ENCODE measurements at places on chromosomes 16 and 17.

- DNase-seq, result peak; percentile 93
Measured at GRCh38 chr17:21275579-21276263, 8.8 kb upstream of the MAP2K3 start.

GRCh38 chr17:80812362-80813088, 179.1 kb upstream of the CHMP6 start:
- DNase-seq, result no peak

- no peak for DNase-seq
Measured at GRCh38 chr17:28585851-28586250, 9.2 kb upstream of the ALDOC start.

DNA sequence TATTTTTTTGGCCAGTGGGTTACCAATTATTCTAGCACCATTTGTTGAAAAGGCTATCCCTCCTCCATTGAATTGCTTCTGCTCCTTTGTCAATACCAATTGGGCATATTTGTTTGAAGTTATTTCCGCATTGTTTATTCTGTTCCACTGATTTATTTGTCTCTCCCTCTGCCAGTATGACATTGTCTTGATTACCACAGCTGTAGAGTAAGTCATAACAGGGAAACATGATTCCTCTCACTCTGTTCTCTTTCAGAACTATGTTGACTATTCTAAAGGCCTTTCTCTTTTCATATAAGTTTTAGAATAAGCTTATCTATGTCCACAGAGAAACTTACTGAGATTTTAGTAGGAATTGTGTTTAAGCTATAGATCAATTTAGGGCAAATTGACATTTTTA, 94.3 kb downstream of the MAP2K6 start:
- no peak for DNase-seq

DNA sequence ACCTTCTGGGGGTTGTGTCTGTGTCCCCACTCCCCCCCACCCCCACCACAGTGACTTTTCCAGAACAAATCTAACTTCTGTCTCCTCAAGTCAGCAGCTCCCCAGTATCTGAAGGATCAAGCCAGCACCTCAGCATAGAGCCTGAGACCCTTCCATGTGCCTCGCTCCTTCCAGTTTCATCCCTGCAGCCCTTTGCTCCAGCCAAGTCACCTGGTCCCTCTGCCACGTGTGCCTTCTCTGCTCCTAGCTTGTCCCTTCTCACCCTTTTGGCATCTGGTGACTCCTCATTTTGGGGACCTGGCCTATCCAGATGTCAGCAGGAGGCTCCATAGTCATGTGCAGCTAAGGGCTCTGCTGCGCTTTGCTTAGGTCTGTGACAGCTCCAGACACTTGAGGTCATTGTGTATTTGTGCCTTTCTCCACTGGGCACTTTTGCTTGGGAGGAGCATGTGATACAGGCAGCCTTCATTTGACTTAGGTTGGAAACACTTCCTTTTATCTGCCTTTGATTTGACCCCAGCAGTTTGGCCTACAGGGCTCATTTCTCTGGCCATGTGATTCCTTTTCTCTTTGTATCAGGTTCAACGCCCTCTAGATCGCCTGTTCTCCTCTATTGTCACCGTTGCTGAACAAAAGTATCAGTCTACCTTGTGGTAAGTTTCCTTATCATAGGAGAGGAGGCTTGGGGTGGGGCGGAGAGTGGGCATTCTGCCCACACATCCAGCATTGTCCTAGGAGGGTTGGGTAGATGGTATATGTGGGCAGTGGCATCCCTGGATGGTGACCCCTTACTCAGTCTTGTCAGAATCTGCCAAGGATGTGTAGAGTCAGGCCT, 7.1 kb upstream of the NFATC3 start:
- DNase-seq, result no peak

GRCh38 chr17:38919316-38920078, 5.9 kb upstream of the LASP1NB start:
- DNase-seq, result no peak

- no peak for DNase-seq
Measured at GRCh38 chr16:25748092-25748654, 56.4 kb downstream of the HS3ST4 start.
